ENCODE measurements at places on chromosomes 1 and 21.

DNA sequence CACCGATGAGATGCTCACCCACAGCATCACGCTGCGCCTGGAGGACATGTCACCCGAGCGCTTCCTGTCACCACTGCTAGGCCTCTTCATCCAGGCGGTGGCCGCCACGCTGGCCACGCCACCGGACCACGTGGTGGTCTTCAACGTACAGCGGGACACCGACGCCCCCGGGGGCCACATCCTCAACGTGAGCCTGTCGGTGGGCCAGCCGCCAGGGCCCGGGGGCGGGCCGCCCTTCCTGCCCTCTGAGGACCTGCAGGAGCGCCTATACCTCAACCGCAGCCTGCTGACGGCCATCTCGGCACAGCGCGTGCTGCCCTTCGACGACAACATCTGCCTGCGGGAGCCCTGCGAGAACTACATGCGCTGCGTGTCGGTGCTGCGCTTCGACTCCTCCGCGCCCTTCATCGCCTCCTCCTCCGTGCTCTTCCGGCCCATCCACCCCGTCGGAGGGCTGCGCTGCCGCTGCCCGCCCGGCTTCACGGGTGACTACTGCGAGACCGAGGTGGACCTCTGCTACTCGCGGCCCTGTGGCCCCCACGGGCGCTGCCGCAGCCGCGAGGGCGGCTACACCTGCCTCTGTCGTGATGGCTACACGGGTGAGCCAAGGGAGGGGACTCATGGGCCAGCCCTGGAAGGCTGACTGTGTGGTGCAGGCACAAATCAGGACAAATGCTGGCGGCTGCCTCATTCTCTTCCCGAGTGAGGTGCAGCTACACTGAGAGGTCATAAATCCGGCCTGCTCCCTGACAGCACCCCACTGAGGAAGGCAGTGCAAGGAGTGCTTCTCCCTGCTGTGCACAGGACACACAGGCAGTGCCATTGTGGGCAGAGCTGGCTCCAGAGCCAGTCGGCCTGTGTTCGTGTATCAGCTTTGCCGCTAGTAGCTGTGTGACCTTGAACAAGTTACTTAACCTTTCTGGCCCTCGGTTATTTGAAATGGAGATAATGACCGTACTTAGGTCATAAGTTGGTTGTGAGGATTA, 9.4 kb downstream of the CELSR2 start:
- no peak for DNase-seq

GRCh38 chr1:41891199-41891896, 27.4 kb downstream of the HIVEP3 start:
- peak; percentile 72 for DNase-seq

- DNase-seq: no peak
These were observed 70.0 kb upstream of the KIAA0040 start for GRCh38 chr1:175262621-175263020.

- no peak for DNase-seq
These were observed 3.7 kb upstream of the SHISAL2A start for GRCh38 chr1:52629325-52629643.

DNA sequence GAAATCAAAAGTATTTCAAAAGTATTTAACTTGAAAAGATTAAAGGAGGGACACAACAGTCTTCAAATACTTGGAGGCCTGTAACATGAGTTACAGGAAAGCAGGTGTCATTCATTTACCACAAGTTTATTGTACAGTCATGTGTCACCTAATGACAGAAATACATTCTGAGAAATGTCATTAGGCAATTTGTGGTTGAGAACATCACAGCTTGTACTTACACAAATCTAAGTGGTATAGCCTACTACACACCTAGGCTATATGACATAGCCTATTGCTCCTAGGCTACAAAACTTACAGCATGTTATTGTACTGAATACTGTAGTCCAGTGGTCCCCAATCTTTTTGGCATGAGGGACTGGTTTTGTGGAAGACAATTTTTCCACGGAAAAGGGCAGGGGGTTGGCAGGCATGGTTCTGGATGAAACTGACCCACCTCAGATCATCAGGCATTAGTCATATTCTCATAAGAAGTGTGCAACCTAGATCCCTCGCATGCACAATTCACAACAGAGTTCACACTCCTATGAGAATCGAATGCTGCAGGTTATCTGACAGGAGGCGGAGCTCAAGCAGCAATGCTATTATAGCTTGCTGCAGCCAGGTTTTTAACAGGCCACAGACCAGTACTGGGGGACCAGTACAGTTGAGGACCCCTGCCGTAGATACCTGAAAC, 25.0 kb upstream of the PHTF1 start:
- peak; percentile 31 for DNase-seq

DNA sequence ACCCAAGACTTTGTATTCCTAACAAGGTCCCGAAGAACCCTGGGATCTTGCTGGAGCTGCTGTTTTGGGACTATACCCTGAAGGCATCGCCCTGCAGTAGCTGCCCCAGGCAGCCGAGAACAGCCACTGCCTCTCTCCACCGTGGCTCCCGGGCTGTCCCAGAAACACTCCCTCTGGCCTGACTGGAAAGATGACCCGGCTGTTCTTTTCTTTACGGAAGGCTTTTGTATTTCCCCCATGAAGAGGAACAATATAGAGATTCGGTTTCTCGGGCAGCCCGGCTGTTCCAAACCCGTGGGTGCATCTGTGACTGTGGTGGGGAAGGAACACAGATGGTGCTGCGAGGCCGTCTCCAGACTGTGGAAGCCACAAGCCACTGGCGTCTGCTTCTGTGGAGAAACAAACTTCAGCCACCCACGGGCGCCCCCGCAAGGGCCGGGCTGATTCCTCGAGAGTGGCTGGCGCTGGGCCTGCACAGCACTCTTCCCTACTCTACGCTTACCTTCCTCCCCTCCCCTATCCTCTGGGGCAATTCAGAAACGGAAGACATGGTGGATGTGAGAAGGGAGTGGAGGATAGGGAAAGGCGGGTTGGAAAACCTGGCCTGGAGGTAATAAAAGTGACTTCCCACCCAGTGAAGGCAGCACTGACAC, 33.7 kb upstream of the VASH2 start:
- DNase-seq: no peak

GRCh38 chr1:3120140-3120539, 51.1 kb downstream of the PRDM16 start:
- DNase-seq: no peak

DNA sequence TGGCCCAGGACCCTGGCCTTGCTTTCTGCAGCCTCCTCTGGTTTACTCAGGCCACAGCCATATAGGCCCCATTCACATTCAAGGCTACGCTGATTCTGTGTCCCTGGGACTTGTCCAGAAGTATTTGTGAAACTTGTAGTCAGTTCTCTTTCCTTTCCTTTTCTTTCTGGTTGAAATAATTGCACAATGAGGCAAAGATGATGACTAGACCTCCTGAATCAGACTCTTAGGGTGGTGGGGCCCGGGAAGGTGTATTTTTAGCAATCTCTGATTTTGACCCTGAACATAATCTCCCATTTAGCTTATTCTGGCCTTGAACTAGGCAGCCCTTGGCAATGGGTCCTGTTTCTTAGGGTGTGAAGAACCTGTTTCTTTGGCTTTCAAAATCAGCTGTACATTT, 39.9 kb downstream of the STUM start:
- no peak for DNase-seq

DNA sequence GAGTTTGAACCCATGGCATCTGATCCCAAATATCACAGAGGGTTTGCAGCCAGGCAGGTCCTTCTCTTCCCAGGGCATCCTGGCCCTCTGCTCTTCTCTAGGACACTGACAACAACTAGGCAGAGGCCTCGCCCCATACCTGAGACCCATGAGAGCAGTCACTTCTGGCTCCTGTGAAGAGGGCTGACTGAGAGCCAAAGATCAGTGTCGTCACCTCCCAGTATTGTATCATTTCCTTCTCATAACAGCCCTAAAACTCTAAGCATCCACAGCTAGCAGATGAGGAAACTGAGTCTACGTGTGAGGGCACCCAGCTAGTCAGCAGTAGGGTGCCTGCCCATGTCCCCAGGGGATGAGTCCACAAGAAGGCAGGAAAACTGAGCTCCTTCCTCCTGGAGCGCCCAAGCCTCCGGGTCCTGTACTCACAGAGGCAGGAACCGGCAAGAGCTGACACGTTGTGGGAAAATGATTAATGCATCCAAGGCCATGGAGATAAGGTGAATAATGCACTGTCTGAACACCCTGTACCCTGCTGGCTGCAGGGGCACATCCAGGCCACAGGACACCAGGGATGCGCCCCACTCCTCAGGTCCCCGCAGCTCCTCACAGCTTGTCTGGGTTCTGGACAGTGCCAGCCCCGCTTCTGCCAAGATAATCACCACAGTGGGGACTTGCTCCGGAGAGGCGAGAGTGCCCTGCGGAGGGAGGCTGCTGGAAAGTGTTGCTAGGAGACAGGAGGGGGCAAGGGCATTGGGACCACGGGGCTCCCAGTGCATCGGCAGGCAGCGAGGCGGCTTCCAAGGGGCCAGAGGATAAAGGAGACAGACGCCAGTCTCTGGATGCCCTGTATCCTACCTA, 340.0 kb downstream of the NPHP4 start:
- no peak for DNase-seq

GRCh38 chr1:232183802-232184201, 446.1 kb downstream of the SIPA1L2 start:
- DNase-seq: no peak

DNA sequence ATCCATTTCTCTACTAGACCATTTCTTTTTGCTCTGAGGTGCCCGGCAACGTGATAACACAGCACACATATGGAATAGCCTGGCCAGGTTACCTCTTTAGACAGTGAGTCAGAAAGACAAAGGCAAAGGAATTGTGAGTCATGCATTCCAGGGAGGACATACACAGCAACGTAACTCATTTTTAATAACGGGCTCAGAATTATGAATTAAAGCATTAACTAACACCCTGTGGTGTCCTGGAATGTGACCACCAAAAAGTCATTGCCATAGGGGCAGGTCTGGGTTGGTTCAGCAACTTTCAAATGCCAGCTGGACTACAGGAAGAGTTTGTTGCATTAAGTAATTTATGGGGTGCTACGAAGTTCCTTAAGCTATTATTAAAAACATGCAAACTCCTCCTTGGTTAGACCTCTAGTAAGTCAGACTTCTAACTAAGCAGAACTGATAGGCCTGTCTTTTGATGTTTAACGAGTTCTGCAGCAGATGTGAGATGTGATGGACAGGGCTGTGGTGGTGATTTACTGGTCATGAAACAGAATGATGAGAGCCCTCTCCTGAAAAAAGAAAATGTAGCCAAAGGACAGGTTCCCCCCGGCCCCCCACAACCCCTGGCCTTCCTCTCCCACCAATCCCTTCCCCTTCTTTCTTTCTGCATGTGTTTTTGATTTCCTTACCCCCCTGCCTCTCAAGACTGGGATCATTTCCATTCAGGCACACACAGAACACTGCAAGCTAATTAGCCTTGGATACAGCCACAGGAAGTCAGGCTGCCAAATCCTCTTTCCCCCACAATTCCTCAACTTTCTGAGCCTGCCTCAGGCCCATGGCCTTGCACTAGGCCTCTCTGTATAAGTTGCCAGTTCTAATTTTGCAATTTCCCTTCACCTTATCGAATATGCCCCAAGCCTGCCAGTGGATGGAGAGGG, 88.9 kb upstream of the HAO2 start:
- no peak for DNase-seq

DNA sequence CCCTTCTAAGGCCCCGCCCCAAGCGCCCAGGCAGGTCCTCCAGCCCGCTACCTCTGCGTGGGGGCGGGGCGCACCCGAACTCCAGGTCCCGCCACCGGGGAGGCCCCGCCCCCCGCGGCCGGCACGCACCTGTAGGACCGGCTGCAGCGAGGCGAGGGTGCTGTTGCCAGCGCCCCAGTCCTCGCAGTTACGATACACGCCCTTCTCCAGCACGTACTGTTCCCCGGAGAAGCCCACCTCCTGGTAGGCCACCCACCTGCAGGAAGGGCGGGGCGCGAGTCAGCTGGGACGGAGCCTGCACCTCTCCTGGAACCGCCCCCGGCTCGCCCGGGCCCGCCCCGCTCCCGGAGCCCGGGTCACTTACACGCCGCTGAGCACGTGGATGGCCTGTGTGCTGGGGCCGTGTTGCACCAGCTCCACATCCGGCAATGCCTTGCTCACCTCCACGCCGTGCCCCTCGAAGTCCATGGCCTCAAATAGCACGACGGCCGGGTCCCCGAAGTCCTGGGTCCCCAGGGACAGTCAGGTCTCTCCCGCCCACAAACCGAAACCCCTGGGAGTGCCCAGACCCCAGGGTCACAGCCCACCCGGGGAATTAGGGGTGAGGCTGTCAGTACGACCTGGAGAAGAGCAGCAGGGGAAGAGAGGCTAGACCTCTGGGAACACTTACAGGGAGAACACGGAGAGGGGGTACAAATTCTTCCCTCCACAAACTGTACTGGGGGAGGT, 17.3 kb downstream of the CRYBG2 start:
- peak; percentile 89 for DNase-seq

- DNase-seq: peak; percentile 48
These were observed 155.8 kb upstream of the EDN2 start for GRCh38 chr1:41640141-41640751.

- no peak for DNase-seq
These were observed 32.9 kb downstream of the ADCY10 start for GRCh38 chr1:167881069-167881468.
